Activated CD4-positive, alpha-beta T cell treated with anti-CD3 and anti-CD28 coated beads for 1 hour (primary cell): ENCODE measurements at places on chromosomes 12 and 14.

DNA sequence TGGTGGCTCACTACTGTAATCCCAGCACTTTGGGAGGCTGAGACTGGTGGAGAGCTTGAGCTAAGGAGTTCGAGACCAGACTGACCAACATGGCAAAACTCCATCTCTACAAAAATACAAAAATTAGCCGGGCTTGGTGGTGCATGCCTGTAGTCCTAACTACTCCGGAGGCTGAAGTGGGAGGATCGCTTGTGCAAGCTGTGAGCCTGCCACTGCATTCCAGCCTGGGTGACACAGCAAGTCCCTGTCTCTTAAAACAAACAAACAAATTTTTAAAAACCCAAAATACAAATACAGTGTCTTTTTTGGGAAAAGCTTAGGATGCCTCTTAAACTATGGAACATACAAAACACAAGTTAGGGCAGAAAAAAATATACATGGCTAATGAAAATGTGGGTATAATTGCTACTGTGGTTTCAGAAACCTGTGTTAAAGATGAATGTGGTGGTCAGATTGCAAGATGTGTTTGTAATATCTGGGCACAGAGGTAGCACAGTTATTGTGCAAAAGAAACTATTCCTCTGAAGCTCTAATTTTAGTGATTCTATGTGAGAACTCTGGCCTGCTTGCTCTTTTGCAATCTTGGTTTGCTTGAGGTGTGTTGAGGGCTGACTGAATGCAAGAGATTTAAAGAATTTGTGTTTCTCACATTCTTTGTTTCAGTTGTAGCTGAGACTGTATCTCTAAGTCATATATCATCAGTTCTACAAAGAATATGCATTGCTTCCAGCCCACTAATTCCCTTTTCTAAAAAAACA, 3.9 kb upstream of the HSPA2 start:
- no peak for DNase-seq

GRCh38 chr12:76764856-76765255, 941 bp downstream of the ZDHHC17 start:
- DNase-seq: no peak

DNA sequence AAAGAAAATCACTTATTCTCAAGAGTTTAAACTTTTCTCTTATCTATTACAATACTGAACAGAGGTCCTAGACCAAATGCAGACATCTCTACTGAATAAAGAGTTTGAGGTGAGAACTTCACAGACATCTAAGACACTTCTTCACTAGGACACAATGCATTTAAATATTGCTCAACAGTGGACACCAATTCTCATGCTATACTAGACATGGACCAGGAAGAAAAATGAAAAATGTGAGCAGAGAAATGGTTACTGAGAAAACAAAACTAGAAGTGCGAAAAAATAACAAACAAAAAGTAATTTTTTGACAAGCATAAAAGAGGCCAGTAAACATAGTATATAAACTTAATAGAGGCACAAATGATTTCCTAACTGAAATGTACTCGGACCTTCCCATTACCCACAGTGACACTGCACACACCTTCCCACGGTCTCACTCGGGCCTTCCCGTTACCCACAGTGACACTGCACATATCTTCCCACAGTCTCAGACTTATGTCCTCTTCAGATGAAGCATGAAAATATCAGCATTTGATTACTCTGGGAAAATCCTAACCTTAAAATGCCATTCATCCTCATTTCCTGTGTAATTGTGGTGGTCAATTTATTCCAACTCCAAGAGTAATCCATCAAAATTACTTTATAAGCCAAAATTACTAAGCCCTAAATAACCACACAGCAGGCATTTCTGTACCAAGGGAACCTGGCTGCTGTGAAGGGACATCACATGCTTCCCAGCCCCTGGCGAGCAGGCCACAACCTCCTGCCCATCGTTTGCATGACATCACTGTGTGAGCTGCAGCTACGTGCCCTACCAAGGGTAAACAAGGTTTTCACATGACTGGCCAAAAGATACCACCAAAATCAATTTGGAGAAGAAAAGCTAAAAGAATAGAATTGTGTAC, 6.4 kb downstream of the SLC15A4 start:
- DNase-seq: no peak

- peak; percentile 26 for DNase-seq
These were observed 9.0 kb upstream of the LRTM2 start for GRCh38 chr12:1811281-1811947.

- DNase-seq: no peak
These were observed 368.2 kb upstream of the PRICKLE1 start for GRCh38 chr12:42957561-42958290.

DNA sequence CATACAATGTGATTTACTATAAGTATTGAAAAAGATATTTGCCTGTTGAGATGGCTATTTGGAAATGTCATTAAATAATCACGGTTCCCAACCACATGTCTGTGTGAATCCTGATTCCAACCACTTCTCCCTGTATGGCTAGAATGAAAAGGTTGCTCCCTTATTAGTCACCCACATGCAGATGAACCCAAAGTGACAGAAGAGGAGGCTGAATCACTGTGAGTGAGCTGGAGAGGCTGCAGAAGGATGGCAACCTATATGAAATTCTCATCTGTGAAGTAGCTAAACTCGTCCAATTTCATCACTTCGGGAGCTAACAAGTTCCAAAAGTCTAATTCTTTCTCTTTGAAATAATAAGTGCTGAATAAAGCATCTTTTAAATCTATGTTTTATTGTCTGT, 300.5 kb downstream of the PRKD1 start:
- DNase-seq: no peak

DNA sequence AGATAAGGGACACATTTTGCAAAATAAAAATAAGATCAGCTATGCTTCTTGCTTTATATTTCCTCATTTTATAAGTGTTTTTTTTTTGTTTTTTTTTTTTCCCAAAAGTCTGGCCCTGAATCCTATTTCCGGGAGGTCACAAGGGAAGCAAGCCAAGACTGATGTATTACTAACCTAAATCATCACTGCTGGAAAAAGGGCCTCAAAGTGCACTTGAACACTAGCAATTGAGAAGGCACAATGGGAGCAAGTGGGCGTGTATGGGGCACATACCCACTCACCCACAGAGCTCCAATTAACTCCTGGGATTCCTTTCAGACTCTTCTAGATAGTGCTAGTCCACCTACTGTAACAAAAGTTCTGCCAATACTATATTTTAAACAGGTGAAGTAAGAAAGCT, 58.8 kb downstream of the STON2 start:
- no peak for DNase-seq

- DNase-seq: no peak
These were observed 107.8 kb downstream of the DUSP6 start for GRCh38 chr12:89244536-89244935.

GRCh38 chr14:59274991-59275391, 86.5 kb downstream of the DAAM1 start:
- no peak for DNase-seq

DNA sequence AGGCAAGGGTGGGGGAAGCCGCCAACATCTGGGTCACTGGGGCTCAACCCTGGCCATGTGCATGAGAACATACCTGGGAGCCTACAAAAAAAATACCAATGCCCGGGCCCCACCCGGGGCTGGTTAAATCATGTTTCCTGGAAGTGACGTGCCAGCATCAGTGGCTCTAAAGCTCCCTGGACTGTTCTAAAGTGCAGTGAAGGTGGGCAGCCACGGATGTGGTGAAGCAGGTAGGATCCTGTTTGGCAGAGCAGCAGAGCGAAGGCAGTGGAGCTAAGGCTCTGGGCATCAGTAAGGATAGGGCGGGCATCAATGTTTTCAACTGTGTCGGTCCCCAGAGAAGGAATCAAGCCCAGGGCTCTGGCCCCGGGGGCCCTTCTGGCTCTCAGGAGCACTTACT, 525 bp upstream of the GPR68 start:
- peak; percentile 41 for DNase-seq

GRCh38 chr14:21612324-21612723, 22.4 kb downstream of the OR10G2 start:
- no peak for DNase-seq

DNA sequence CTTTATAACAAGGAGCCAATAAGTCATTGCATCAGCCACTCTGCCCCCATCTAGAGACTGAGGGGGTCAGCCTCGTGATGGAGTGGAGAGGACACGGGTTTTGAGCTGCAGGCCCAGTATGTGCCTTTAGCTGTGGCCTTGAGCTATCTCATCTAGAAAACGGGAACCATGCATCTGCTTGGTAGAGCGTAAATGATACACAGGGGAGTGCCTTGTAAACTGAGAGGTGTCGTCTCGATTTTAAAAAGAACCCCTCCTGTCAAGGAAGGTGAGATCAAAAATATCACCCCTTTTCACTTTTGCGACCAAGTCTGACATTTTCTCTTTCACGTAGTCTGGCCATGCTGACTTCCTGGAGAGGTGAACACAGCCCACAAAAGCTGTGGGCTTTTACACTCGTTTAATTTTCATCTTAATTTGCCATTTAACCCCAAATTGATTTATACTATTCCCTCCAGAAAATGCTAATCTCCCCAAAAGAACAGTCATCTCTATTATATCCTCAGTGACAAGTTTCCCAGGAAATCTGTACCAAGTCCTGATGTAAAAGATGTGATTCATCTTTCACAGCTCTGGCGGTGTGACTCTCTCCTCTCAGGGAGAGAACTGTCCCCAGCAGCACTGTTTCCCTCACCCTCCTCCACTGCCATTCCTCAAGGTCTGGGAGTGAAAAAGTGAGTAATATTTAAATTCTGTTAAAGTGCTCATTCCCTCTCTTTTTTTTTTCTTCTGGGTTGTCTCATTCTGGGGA, 30.6 kb downstream of the VCPKMT start:
- no peak for DNase-seq

- no peak for DNase-seq
These were observed 17.5 kb downstream of the RAD51B start for GRCh38 chr14:67837011-67837624.

GRCh38 chr12:65823513-65824375, 539 bp upstream of the HMGA2 start:
- no peak for DNase-seq

DNA sequence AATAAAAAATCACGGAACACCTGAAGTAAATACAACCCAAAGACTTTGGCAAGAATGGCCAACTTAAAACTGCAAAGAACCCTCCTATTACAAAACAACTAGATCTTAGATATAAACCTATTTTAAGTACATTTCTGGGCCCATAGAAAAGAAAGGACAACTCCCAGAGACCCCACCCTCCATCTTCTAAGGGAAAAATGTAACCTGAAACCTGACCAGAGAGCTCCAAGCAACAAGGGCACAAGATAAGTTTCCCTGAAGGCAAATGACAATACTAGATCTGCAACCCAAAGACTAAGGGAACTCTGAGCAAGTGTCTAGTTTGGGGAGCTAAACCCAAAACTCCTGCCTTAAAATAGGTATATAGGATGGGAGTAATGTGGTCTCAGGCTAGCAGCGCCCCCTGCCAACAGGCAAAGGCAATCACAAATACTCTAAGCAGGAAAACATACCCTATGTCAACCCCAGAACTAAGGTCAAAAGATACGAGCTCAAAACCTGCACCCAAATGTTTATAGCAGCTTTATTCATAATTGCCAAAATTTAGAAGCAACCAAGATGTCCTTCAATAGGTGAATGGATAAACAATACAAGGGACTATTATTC, 218.9 kb downstream of the ITPR2 start:
- no peak for DNase-seq

DNA sequence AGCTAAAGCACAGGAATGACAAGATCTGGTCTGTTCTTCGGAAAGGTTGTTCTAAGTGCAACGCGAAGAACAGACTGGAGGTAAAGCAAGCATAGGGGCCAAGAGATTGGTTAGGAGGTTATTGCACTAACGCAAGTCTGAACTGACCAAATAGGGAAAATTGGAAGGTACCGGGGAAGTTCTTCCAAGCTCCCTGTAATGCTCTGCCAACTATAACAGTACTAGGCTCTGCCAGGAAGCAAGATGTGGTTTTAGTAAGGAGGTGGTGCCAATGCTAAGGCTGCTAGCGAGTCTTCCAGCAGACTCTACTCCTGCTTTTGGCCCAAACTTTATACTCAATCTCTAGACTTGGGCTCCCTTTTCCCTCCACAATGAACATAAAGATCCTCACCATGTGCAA, 138.6 kb downstream of the PAWR start:
- no peak for DNase-seq

- DNase-seq: no peak
These were observed 151.6 kb upstream of the ARID2 start for GRCh38 chr12:45577844-45578399.

GRCh38 chr12:119715268-119715620, 47.3 kb downstream of the PRKAB1 start:
- no peak for DNase-seq
